SJSA1 (cell line): ENCODE measurements at places on chromosomes 7 and 10.
A peak's percentile ranks its signal among the peaks of the same experiment; 100 is the strongest.

DNA sequence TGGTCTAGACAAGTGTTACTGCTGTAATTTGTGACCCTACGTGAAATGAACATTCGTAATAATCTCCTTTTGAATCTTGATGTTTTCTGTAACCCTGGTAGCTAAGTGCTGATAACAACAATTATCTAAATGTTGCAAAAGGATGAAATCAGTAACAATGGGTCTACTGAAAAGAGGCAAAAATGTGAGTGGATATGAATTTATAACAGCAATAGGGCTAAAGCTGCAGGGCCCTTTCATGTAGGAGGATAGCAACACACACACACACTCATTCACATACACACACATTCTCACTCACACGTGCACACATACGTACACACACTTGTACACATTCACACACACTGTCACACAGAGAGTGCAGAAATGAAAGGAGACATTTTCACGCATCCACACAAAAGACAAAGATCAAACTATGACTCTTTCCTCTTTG, 200.8 kb upstream of the NEBL start:
- no peak for DNase-seq

GRCh38 chr7:45973725-45974532, 52.9 kb upstream of the IGFBP3 start:
- peak; percentile 83 for DNase-seq

DNA sequence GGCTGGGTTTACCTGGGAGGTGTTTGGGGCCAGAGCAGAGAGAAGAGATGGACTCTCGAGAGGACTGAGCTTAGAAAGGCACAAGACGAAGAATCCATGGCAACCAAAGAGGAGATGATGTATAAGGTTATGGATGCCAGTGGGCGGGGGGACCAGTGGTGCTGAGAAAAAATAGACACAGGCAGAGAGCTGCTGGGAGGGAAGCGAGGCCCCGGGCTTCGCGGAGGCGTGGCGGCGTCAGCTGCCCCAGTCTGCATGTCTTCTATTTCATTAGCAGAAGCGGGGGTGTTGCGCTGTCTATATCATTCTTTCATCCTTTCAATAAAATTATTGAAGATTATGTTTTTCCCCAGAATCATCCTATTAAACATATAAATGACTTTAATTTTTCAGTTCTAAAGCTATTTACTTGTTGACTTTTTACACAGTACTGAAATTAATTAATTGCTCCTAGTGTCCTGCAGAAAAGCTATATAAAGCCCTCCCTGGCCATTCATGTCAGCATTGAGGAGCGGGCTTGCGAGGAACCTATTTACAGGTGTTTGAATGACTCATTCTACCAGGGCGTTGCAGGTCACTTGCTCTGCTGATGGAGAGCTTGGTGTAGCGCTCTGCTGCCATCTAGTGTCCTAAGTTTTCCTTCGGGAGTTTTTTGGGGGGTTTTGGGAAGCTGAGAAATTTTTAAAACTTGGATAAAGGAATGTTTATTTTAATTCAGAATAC, 42.9 kb upstream of the BHLHA15 start:
- DNase-seq, result peak; percentile 59

GRCh38 chr7:157384301-157384700, 47.5 kb downstream of the DNAJB6 start:
- peak; percentile 60 for DNase-seq

DNA sequence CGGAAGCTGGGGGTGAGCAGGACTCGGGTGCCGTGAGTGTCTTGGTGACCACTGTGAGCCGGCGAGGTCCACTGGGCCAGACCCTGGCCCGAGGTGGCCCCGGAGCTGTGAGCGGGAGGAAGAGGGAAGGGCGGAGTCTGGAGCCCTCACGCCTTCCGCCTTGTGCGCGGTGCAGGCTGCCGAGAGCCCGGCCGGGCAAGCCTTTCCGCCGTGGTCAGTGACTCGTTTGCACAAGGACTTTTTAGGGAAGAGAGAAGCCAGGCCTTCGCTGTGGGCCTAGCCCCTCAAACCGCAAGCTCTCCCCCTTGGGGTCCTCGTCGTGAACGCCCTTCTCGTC, 40.9 kb upstream of the ZNF32 start:
- DNase-seq, result no peak

GRCh38 chr10:119520283-119520682, 22.2 kb downstream of the RGS10 start:
- DNase-seq, result no peak

DNA sequence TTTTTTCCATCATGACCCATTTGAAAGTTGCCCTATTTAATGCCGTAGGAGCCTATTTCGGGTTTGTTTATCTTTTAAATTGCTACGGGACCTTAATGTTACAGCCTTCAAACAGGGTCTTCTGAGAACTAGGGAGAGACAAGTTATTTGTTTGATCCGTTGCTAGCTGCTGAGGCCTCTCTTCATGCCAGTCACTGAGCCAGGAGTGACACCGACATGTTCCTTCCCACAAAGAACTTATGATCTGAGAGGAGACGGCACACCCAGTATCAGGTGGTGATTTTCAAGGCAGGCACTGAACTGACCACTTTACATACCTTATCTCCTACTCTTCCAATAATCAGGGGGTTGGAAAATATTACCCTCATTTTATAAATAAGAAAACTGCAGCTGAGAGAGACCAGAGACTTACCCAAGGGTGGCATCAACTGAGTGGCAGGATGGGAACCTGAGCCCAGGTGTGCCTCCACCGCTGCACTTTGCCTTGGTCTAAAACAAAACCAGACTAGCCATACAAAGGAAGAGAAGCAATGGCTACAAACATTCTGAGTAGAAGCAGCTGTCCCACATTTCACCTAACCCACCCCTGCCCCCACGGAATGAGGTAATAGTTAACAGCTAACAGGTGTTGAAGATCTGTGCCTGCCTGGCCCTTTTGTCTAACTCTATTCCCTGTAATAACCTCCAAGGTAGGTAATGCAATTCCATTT, 40.5 kb downstream of the PPP1R3C start:
- no peak for DNase-seq

DNA sequence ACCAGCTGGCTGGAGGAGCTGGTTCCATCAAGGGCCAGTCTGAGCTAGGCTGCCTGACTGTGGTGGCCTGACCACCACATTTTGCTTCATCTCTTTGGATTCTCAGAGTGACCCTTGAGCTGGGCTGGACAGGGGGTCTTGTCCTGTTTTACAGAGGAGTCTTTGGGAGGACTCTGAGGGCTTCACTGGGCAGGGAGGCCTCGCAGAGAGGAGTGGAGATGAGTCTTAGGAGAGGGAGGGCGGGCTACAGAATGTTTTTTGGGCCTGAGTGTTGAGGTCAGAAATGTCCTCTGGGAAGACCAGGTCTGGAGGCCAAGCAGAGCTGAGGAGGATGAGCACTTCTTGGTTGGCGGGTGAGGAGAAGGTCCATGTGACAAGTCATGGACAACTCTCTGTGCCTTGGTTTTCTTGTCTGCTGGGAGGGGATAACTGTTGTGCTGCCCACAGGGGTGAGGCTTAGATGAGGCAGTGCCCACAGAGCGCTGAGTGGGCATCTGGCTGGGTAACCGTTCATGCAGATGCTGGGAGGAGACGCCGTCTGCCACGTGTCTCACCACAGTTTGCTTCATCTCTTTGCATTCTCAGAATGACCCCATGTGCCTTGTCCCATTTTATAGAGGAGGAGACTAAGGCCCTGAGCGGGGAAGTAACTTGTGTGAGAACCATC, 9.4 kb downstream of the TSPAN15 start:
- no peak for DNase-seq

DNA sequence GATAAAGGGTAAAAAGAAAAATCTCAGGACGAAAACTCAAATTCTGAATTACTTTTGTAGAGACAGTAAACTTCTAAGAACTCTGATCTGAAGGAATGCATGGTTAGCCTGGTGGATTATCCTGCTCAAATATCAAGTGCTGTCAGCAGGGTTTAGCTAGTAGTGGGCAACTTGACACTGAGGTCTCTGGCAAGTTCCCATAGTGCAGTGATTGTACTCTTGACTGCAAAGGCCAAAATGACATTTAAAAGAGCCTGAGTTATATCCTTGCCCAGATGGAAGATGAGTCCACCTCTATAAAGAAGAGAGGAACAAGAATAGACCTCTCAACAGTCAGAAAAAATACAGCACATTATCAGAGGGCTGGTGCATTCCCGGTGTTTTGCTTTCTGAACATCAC, 304.5 kb upstream of the IMMP2L start:
- no peak for DNase-seq

DNA sequence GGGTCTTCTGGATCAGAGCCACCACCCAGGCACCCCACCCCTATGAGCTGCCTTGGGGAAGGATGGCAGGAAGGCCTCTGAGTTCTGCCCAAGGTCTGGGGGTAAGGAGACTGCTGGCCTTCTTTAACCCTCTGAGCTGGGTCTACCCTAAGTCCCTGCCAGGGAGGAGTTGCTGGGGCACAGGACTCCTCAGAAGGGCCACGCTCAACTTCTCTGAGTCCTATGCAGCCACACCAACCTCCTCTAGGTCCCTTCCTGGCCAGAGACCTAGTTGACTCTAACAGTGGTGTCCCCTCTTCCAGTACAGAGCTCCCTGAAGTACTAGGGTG, 2.6 kb upstream of the NEURL1 start:
- no peak for DNase-seq

- DNase-seq, result no peak
These were observed 40.0 kb upstream of the INSIG1 start for GRCh38 chr7:155257482-155258225.

DNA sequence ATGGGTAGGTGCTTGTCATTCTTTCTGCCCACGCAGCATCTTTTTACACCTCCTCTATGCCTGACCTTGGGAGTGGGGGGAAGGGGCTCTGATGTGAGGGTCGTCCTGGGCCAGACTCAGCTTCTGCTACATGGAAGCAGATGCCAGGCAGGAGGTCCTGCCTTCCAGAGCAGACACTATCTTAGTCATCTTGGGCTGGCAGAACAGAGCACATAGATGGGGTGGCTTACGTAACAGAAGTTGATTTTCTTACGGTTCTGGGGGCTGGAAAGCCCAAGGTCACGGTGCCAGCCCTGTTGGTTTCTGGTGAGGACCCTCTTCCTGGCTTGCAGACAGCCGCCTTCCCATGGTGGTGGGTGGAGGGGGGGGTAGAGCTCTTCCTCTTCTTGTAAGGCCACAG, 159.0 kb downstream of the PRKAG2 start:
- no peak for DNase-seq

- no peak for DNase-seq
These were observed 5.2 kb upstream of the SAR1A start for GRCh38 chr10:70175516-70175915.

DNA sequence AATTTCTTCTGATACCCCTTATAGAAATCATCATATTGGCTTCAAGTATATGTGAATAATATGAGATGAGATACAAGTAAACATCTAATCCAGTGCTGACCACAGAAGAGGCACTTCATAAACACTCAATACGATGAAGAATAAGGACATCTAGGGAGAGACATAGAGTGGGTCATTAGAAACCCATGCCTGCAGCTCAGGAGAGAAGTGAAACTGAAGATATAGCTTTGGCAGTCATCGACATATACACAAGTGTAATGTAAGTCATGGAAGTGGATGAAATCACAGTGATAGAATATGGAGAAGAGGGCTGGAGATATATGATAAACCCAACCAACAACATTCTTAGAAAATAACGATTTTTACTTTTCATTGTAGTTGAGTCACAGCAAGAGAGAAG, 665.0 kb downstream of the PARD3 start:
- no peak for DNase-seq

DNA sequence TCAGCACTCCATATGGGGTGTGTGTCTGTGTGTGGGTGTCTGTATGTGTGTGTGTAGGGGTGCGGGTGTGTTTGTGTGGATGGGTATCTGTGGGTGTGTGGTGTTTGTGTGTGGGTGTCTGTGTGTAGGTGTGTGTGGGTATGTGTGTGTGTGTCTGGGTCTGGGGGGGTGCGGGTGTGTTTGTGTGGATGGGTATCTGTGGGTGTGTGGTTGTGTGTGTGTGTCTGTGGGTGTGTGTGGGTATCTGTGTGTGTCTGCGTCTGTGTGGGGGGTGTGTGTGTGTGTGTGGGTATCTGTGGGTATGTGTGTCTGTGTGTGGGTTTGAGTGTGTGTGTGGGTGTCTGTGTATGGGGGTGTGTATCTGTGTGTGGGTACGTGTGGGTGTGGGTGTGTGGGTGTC, 148.7 kb downstream of the RGS10 start:
- DNase-seq, result no peak

GRCh38 chr10:108861181-108861754, 1062.0 kb downstream of the XPNPEP1 start:
- DNase-seq, result no peak

GRCh38 chr10:79588800-79589199, 21.9 kb upstream of the SFTPA1 start:
- no peak for DNase-seq

GRCh38 chr7:33798686-33799325, 106.5 kb upstream of the BMPER start:
- no peak for DNase-seq

GRCh38 chr10:130455111-130455695, 319.0 kb downstream of the GLRX3 start:
- DNase-seq, result no peak

DNA sequence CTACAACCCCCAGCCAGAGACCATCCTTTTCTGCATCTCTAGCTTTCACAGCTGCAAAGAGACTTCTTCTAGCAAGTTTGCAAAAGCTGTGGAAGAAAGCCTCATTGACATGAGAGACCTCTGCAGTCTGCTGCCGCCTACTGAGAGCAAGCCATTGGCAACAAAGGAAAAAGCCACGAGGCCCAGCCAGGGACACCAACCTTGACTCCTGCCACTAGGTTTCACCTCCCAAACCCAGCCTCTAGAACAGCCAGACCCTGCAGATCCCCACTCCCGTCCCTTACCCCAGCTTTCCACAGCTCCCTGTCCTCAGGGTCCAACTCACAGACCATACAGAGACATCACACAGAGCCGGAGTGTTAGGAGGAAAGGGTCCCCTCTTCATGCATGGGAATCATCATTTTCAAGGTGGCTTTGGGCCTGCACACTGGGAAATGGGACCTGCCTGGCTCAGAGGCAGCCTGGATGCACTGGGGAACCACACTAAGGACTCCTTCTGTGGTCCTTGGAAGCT, 14.6 kb upstream of the C10orf53 start:
- no peak for DNase-seq

DNA sequence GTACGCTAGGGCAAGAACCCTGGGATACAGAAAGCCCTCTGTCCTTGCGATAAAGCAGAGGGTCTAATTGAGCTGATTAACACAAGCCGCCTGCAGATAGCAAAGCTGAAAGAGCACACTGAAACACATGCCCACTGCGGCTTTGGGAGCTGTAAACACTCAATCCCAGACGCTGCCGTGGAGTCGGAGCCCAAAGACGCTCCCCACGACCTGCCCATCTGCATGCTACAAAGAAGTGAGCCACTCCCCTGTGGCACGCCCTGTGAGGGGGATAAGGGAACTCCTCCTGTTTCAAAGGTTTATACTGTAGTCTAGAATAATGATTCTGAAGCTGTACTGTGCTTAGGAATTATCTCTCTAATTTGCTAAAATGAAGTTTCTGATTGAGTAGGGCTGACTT, 985.6 kb upstream of the GHITM start:
- no peak for DNase-seq

GRCh38 chr7:6136475-6136874, 105.3 kb downstream of the ANKRD61 start:
- DNase-seq, result no peak

- peak; percentile 33 for DNase-seq
These were observed 83.9 kb downstream of the CXCL12 start for GRCh38 chr10:44300666-44301649.
